ENCODE measurements at places on chromosomes 6 and 20. TPM values are rescaled to one million over a fixed set of nuclear protein-coding genes. Genes with fewer than 3 reads are reported as not detected.

The BAK1 gene
- total RNA-seq: 71.7 TPM

The BPI gene
- total RNA-seq: not detected

The CNR1 gene
- 33.8 TPM for total RNA-seq

The CALHM4 gene
- not detected for total RNA-seq

The UST gene
- 6.0 TPM for total RNA-seq

The TSBP1 gene
- not detected for total RNA-seq

The LCA5 gene
- 0.88 TPM for total RNA-seq

The NRN1 gene
- total RNA-seq: not detected

The RAET1E gene
- total RNA-seq: not detected

The CALHM6 gene
- not detected for total RNA-seq

The XKR7 gene
- total RNA-seq: not detected

The FAM210B gene
- 21.4 TPM for total RNA-seq

The FKBP1C gene
- not detected for total RNA-seq

The FAM83C gene
- not detected for total RNA-seq

Data from Peyer's patch (tissue), 4 donors.